A549 (cell line): ENCODE measurements at places on chromosomes 7 and 10.

- no peak for DNase-seq
Observed at GRCh38 chr10:108465871-108466641, 1301.5 kb upstream of the SORCS1 start.

GRCh38 chr10:124447751-124448466 is 1.9 kb downstream of the NKX1-2 start:
- no peak for DNase-seq

DNA sequence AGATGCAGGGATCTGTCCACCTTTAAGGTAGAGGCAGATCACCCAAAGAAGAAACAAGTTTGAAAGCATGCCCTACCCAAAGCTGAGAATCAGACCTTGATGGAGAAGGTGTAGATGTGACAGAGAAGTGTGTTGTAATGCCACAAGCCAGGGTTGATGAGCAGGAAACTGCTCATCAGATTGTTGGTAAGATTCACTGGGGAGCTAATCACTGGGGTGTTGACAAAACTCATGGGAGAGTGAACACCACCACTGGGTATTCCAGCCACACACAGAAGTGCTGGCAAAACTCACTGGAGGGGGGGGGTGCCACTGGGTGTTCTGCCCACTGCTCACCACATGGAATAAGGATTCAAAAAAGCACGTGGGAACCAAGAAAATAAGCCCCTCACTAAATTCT is 95.2 kb downstream of the IQUB start:
- DNase-seq, result no peak

GRCh38 chr10:73959484-73960243 is 38.3 kb upstream of the VCL start:
- DNase-seq, result no peak

- no peak for DNase-seq
Observed at GRCh38 chr7:99835189-99835588, 7.4 kb downstream of the CYP3A43 start.

DNA sequence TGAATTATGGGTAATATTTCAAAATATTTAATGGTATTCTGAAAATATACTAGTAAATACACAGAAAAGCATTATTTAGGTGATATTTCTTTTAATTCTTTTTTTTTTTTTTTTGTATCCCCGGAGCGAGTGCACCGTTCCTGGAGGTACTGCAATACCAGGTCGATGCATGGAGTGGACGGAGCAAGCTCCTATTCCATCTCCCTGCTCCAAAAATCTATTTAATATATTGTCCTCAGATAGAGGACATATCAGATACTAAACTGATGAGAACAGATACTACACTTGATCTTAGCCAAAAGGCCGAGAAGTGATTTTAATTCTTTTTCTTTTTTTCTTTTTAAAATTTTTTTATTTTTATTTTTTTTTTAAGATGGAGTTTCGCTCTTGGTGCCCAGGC is 10.8 kb downstream of the BTRC start:
- DNase-seq, result no peak

DNA sequence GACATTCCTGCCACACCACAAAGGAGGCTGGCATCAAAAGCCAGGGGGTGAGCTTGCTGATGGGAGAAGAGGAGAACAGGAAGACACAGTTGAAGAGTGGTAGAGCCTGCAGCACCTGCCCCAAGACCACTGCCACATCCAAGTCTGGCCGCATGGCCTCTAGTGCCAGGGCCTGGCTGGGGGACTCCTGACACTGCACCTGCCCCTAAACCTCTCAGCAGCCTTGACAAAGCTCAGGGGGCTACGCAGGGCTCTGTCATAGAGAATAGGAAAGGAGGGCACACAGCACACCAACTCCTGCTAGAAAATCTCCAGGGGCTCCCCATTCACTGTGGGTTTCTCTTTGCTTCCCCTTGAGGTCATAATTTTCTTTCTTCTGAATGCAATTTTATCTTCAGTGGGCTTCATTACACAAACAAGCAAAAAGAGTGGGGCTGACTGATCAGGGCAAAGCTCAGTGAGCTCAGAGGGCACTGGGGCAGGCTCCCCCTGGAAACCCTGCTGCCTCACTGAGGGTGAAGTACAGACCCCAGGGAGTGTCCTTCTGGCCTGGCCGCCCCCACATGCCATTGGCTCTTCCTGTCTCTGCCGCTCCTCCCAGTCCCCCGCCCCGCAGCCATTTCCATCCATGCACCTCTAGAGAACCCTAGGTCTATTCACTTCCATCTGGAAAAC is 37.2 kb downstream of the VOPP1 start:
- DNase-seq, result no peak

DNA sequence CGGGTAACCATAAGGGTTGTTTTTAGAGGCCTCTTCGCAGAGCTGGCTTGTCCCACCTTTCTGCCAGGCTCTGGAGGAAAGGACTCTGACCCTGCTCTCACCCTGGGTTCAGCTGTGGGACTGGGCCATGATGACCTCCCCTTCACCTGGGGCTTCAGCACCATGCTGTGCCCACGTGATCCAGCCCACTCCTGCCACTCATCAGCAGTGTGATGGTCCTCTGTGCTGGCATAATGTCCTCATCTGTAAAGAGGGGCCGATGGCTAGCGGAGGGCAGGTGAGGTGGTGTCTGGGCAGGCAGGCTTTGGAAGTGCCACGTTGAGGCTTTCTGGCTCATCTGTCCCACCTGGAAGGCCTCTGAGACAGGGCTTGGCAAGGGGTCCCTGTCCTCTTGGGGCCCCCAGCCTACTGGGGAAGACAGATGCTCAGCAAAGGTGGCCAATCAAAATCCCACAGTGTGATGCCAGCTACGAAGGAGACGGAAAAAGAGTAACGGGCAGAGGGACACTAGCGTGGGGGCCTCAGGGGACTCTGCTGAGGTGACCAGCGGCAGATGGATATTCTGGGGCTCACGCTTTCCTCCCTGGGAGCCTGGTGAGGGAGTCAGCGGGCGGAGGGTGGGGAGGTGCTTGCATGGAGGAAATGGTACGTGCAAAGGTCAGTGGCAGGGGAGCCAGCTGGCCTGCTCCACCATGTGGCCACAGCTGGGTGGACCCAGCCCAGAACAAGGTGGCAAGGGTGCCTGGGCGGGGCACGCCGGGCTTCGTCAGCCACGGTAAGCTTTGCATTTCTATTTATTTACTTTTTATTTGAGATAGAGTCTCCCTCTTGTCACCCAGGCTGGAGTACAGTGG is 5.4 kb downstream of the LRWD1 start:
- DNase-seq, result no peak

DNA sequence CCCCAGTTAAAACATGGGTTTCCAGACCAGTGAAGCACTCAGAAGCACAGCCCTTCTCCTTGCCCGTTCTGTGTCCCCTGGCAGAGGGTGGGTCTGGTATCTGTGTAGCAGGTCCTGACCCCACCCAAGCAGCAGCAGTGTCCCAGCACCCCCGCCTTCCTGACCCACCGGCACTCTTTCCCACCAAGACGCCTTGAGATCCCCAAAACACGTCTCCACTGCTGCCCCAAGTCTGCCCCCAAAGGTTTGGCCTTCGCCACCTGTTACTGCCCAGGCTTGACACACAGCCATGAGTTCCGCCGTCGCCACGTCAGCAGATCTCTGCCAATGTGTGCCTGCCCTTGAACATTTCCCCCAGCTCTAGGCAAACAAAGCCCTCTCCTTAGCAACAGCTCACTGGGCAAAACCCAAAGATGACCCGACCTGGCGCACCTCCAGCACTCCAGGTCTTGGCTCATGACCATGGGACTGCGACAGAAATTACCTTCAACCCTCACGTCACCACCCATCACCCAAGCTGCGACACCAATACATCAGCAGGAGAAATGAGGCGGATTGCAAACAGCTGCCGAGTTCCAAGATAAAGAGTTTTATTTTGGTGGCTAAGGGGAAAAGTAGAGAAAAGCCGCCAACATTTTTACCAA is 75.6 kb downstream of the CTBP2 start:
- peak; percentile 94 for DNase-seq

GRCh38 chr7:84176716-84177115 is 17.9 kb downstream of the SEMA3A start:
- no peak for DNase-seq

GRCh38 chr7:151835636-151836035 is 41.3 kb downstream of the PRKAG2 start:
- no peak for DNase-seq

DNA sequence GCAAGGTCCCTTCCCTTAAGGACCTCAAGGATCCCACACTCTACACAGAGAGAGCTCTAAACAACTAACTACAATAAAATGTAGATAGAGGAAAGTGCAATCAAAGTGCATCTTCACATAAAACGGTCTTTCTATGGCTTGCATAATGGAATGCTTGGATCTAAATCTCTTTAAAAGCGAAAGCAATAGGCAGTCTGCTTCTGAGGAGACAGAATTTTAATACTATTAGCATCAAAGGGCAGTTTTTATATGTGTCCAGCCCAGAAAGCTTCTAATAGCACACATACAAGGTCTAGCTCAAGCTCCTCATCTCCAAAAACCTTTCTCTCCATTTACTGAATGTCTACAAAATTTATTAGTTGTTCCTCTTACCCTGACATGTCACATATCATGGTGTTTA is 101.5 kb upstream of the C1GALT1 start:
- no peak for DNase-seq

DNA sequence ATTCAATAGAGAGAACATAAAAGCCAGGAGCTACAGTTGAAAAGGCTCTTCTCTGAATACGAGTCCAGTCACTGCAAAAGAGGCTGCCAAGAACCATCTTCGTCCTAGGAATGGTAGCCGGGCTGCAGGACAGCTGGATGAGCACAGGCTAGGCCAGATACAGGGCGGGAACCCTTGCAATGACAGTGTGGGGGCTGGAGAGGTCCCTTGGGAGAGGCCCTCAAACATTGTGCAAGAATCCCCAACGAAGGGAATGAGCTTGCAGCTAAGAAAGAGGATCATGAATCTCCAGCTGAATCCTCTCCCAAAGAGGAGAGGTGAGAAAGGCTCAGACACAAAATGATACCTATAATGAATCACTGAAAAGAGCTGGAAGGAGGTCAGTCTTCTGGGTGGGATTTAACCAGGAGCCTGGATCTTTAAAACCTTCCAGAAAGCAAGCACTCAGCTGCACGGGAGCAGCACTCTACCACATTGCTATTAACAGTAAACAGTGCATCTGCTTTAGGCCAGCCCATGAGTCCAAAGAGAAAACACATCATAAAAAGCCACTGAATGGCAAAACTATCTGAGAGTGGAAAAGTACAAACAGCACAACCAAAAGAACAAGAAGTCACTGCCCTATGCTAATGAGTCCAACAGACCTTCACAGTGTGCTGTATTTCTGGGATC is 287.9 kb downstream of the TNS3 start:
- DNase-seq, result no peak

DNA sequence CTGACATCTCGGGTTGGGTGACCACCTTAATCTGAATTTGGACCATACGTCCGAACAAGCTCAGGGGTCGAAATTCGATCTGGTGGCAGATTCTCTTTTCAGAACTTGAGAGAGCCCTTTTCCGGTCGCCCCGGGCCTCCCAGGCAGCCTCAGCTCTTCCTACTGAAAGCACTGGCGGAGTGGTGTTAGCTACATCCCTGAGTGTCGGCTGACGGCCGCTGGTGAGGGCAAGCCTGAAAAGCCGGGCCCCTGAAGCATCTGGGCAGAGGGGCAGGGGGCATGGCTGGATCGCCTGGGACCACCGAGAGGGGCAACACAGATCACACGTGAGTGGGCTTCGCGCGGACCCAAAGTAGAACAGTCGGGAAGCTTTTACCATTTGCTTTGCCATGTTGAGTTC is 116.1 kb downstream of the SMURF1 start:
- DNase-seq, result no peak

- DNase-seq, result no peak
Observed at GRCh38 chr10:43453266-43453831, 16.4 kb downstream of the ZNF487 start.

DNA sequence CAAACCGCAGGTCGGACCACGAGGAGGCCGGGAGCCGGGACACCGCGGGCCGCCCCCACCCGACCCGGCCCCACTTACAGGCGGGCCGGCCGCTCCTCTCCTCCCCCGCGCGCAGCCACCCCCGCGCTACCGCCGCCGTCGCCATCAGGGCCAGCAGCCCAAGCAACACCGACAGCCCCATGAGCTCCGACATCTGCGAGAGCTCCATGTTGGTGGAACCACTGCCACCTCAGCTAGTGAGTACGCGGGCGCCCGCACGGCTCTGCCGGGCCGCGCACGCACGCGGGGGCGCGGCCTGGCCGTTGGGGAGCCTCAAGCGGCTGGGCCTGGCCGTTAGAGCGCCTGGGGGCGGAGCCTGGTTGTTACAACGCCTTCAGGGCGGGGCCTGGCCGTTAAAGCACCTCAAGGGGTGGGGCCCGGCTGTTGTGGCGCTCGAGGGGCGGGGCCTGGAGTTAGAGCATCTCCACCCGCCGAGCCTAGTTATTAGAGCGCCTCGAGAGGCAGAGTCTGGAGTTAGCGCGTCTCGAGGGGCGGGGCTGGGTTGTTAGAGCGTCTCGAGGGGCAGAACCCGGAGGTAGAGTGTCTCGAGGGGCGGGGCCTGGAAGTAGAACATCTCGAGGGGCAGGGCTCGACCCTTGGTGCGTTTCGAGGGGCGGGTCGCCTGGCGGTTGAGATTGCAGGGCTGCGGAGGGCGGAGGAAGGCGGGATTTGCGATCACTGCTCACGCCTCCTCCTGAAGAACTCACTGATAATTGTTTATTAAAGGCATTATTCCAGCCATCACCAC is at the start of gene TBL2:
TSS of gene TBL2 (minus strand) at position 238 of the 787 bp plus-strand sequence. CDS start at position 208, 30 bp downstream.
- DNase-seq, result peak; percentile 99

DNA sequence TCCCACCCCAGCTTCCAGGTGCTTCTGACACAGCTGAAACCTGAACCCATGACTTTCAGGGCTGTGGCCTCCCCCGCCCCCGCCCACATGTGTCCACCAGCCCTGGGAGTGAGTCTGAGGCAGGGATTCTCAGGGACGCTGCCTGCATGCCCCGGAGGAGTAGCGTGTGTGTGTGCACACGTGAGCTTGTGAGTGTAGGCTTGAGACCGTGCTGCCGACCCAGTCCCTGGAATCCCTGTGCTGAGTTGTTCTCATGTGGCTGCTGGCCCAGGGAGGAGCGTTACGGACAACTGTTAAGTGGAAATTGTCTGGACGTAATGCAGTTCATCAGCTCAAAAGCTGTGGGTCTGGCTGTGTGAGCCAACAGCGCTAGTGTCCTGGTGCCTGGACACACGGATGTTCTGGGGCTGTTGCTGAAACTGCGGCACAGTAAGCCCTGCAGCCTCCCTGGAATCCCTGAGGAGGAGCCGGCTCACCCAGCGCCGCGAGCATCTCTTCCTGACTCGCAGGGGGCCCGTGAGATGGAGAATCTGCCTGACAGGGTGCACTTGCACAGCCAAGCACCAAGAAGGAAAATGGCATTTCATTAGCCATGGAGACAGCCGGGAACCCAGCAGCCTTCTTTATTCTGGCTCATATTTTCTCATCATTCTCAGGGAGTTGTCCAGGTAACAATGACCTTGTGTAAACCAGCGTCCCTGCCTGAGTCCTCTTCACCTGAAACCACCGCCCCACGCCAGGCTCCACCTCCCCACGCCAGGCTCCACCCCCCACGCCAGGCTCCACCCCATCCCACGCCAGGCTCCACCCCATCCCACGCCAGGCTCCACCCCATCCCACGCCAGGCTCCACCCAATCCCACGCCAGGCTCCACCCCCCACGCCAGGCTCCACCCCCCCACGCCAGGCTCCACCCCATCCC is 603.9 kb downstream of the PTPRN2 start:
- DNase-seq, result peak; percentile 12

GRCh38 chr10:63889803-63890202 is 368.6 kb downstream of the REEP3 start:
- no peak for DNase-seq

GRCh38 chr10:91591797-91592174 is 41.1 kb downstream of the PPP1R3C start:
- DNase-seq, result no peak
